A172 (cell line): ENCODE measurements at places on chromosomes 7 and 10. TPM values are rescaled to one million over a fixed set of nuclear protein-coding genes. Genes with fewer than 3 reads are reported as not detected.

The WDR86 gene
- 0.10 TPM in 1 of 2 replicates, not detected in the other for total RNA-seq

The GIMAP7 gene
- total RNA-seq, result not detected in 2 replicates

GRCh38 chr7:15113752-15114151, 211.2 kb upstream of the DGKB start:
- no peak for DNase-seq

The TSPAN33 gene
- total RNA-seq, result 11.3 and 12.6 TPM in 2 replicates
